ENCODE measurements at places on chromosomes 1 and 21. TPM values are rescaled to one million over a fixed set of nuclear protein-coding genes. Genes with fewer than 3 reads are reported as not detected.

- no peaks in the 10 kb centered on the region for H3K36me3 ChIP-seq
- H3K4me1 ChIP-seq: peaks cover 9% of the 10 kb centered on the region
- no peak overlapping the region for H3K27ac ChIP-seq
These were observed 57.9 kb upstream of the CTBS start for GRCh38 chr1:84632137-84632536.

GRCh38 chr1:183096894-183097293 is 73.7 kb downstream of the LAMC1 start:
- H3K27me3 ChIP-seq: no peaks in the 10 kb centered on the region
- H3K27ac ChIP-seq: no peak overlapping the region
- H3K4me1 ChIP-seq: peaks cover 25% of the 10 kb centered on the region

DNA sequence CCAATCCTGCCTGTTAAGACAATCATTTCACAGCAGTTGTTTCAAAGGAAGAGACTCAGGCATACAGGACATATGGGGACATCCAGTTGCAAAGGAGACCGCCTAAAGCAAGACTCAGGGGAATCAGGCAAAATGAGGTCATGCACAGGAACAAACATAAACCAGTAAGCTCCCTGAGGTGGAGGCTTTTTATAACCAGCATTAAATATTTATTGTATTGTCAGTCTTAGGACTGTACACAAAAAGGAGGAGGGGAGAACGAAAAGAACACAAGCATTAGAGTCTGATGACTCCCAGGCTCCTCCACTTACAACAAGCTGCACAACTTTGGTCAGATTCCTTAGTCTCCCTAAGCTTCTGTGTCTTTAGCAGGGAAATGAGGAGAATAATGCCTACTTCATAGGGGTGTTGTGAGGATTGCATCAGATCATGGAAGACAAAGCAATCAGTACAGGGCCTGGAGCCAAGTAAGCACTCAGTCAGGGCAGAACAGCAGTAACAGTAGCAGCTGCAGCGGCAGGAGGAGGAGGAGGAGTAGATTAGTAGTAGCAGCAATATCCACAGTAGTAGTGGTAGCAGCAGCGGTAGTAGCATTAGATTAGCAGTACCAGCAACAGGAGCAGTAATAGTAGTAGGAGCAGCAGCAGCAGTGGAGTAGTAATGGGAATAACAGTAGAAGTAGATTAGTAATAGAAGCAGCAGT is 54.2 kb upstream of the SPATA6 start:
- no peaks in the 10 kb centered on the region for H3K36me3 ChIP-seq
- no peak for DNase-seq
- no peak overlapping the region for H3K27ac ChIP-seq
- H3K4me3 ChIP-seq: no peak overlapping the region
- H3K27me3 ChIP-seq: no peaks in the 10 kb centered on the region

GRCh38 chr1:63772876-63773275 is 941 bp upstream of the ROR1 start:
- 0 out of 2 replicates have a peak, but pooled peaks cover 4% of the 10 kb centered on the region for H3K36me3 ChIP-seq
- no peaks in the 10 kb centered on the region for H3K27me3 ChIP-seq
- no peak overlapping the region for H3K4me3 ChIP-seq
- peaks cover 27% of the 10 kb centered on the region for H3K4me1 ChIP-seq

DNA sequence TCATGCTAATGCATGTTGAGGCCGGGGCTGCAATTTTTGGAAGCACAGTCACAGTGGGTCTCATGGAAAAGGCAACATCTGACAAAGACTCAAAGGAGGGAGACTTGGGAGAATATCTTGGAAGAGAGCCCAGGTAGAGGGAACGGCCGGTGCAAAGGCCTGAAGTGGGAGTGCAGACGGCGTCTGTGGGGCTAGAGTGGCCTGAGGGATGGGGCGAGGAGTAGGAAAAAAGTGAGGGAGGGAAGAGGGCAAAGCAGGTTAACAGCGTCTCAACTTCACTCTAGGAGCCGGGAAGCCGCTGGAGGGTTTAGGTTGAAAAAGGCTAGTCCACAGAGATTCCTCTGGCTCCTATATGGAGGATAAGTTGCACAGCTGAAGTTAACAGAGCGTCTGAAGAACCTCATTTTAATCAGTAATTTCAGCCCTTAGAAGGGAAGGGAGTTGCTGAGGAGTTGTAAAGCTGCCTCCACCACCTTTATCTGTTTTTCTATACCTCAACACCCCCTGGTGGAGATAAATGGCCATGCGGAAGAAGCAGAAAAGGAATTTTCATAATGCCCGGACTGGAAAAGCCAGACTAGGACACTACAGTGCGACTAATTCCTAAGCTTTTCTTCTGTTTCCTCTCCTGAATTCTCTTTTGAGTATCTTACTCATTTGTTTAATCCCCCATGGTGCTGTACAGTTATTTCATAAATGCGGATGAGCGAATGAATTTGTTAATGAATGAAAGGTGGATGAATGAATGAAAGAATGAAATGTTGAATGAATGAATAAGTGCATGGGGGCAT is 78.7 kb upstream of the ZNF281 start:
- H3K27ac ChIP-seq: no peak overlapping the region
- H3K4me3 ChIP-seq: no peak overlapping the region
- no peaks in the 10 kb centered on the region for H3K36me3 ChIP-seq
- H3K27me3 ChIP-seq: no peaks in the 10 kb centered on the region
- peaks cover 16% of the 10 kb centered on the region for H3K4me1 ChIP-seq
- peak; percentile 70 for DNase-seq

DNA sequence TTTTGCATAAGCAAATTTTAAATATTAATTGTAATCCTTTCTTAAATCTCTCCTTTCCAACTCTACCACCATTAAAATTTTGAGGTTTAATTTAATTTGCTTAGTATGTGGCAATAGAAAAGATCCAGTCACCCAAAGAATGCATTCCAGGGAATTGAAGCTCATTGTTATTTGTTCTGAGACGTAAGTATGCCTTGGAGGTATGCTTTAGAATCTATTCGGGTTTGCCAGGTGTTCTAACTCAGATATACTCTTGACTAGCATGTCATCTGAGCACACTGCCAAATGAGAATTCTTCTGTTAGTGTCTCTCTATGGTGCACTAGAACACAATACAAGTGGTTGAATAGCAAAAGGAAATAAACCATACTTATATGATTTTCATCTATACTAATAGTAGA is 813.6 kb upstream of the ADGRL2 start:
- H3K36me3 ChIP-seq: no peaks in the 10 kb centered on the region
- H3K27me3 ChIP-seq: no peaks in the 10 kb centered on the region
- no peak overlapping the region for H3K27ac ChIP-seq
- no peaks in the 10 kb centered on the region for H3K4me1 ChIP-seq
- no peak overlapping the region for H3K4me3 ChIP-seq

DNA sequence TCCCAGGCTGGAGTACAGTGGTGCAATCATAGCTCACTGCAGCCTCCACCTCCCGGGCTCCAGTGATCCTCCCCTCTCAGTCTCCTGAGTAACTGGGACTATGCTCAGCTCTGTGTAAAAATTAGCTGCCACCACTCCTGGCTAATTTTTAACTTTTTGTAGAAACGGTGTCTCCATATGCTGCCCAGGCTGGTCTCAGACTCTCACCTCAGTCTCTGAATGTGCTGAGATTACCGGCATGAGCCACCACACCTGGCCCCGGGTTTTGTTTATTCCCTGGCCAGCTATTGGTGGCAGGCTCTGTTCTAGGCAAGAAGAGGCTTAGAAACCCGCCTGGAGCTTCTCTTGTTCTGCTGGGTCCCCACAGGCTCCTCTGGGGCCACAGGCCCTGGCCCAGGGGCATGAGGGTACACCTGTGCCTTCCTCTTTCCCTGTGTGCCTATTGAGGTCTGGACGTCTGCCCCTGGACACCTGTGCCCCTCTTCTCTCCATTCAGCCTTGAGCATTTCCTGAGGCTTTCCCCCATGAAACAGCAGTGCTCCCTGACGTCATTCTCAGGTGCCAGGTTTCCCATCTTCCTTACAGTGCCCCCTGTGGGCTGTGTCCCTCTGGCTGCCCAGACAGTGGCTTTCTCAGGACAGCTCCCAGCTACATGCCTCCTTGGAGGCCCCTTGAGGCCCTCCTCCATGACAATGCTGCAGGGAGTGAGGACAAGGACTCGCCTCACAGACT is 57.5 kb downstream of the PCP4 start:
- no peaks in the 10 kb centered on the region for H3K36me3 ChIP-seq
- no peaks in the 10 kb centered on the region for H3K27me3 ChIP-seq
- H3K4me1 ChIP-seq: no peaks in the 10 kb centered on the region
- H3K27ac ChIP-seq: no peak overlapping the region
- DNase-seq: no peak

DNA sequence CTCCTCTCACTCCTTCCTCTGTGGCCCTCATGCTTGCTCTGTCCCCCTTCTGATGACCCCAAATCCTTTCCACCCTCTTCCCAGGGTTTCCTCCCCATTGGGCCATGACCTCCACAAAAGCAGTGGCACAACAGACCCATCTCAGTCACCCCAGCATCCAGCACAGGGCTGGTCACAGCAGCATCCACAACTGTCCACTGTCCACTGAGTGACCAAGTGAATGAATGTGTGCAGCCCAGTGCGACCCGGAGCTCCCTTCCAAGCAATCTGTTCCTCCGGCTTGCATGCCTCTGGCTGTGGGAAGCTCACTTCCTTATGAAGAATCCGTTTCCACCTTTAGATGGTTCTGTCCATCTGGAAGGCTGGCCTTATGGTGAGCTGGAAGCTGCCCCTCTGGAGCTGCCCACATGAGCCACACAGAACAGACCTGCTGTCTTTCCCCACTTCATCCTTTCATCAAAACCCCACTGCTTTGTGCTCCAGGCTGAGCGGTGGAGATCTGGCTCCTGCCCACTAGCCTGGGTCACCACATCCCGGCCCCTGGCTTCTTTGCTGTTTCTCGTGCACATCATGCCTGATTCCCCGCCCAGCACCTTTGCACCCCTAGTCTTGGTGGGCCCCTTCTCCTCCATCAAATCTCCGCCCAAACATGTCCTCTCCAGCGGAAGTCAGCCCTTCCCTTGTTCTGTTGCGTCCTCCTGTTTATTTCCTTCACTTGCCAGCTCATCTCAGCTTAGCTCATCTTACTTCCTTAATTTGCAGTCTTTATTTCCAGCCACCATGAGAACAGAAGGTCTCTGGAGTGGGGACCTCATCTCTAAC is 56.4 kb downstream of the EDN2 start:
- no peak overlapping the region for H3K27ac ChIP-seq
- H3K36me3 ChIP-seq: no peaks in the 10 kb centered on the region
- no peak overlapping the region for H3K4me3 ChIP-seq
- peaks cover 15% of the 10 kb centered on the region for H3K4me1 ChIP-seq
- DNase-seq: no peak
- no peaks in the 10 kb centered on the region for H3K27me3 ChIP-seq

- no peaks in the 10 kb centered on the region for H3K36me3 ChIP-seq
- no peak overlapping the region for H3K27ac ChIP-seq
- H3K4me1 ChIP-seq: peaks cover 9% of the 10 kb centered on the region
These were observed 214.2 kb upstream of the C1orf105 start for GRCh38 chr1:172206256-172206655.

- no peaks in the 10 kb centered on the region for H3K27me3 ChIP-seq
- H3K4me1 ChIP-seq: peaks cover 28% of the 10 kb centered on the region
- DNase-seq: peak; percentile 59
- peaks cover 6% of the 10 kb centered on the region for H3K36me3 ChIP-seq
- H3K4me3 ChIP-seq: peak within 1 kb of the TSS; percentile 51
These were observed at the start of gene GPX7 for GRCh38 chr1:52601991-52602855. TSS of gene GPX7 (plus strand) at chr1:52602371. CDS start at chr1:52602410, 39 bp downstream.

- no peak overlapping the region for H3K27ac ChIP-seq
- DNase-seq: no peak
- H3K27me3 ChIP-seq: no peaks in the 10 kb centered on the region
- no peaks in the 10 kb centered on the region for H3K36me3 ChIP-seq
- H3K4me3 ChIP-seq: no peak overlapping the region
These were observed 1355.7 kb downstream of the BRINP3 start for GRCh38 chr1:189121941-189122340.

DNA sequence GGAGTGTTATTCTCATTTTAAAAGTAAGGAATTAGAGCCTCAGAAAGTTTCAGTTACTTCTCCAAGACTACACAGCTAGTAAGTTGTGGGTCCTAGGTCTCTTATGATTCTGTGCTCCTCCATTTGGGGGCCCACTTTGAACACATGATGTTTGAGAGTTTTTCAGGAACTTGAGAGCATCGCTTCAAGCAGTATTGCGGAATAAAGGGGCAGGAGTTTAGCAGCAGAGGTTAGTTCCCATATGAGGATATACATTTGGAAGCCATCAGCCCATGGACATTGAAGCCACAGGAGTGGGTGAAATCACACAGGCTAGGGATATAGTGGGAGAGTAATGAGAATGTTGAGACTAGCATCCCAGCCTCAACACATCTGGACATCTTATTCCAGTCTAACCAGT is 143.2 kb downstream of the RASAL2 start:
- H3K4me1 ChIP-seq: peaks cover 46% of the 10 kb centered on the region
- DNase-seq: no peak
- no peaks in the 10 kb centered on the region for H3K27me3 ChIP-seq
- H3K36me3 ChIP-seq: no peaks in the 10 kb centered on the region
- H3K27ac ChIP-seq: no peak overlapping the region

DNA sequence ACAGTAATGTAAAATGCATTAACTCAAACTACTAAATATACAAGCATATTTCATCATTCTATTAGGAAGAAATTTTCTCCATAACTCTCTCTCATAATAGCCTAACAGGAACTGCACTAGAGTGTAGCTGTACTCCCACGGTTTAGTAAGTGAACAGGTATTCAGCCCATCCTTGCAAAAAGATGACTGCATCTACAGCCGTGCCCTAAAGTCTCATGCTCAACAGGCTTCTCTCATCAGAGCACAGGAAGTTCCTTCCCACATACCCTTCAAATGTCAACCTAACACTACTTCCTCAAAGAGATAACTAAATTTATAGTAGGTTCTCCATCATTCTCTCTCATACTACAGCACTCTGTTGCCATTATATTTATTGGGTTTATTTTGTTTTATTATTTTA is 251.6 kb downstream of the AKT3 start:
- DNase-seq: no peak
- H3K4me1 ChIP-seq: peaks cover 10% of the 10 kb centered on the region
- H3K4me3 ChIP-seq: no peak overlapping the region
- peaks cover 9% of the 10 kb centered on the region for H3K36me3 ChIP-seq
- H3K27me3 ChIP-seq: no peaks in the 10 kb centered on the region
- no peak overlapping the region for H3K27ac ChIP-seq

GRCh38 chr1:42348498-42348897 is 13.5 kb upstream of the FOXJ3 start:
- H3K36me3 ChIP-seq: no peaks in the 10 kb centered on the region
- H3K27me3 ChIP-seq: no peaks in the 10 kb centered on the region
- no peak overlapping the region for H3K4me3 ChIP-seq
- no peak overlapping the region for H3K27ac ChIP-seq
- no peak for DNase-seq

- no peak overlapping the region for H3K4me3 ChIP-seq
- H3K4me1 ChIP-seq: peaks cover 27% of the 10 kb centered on the region
- DNase-seq: peak; percentile 24
These were observed 72.6 kb upstream of the TRABD2B start for GRCh38 chr1:48069662-48070395.

DNA sequence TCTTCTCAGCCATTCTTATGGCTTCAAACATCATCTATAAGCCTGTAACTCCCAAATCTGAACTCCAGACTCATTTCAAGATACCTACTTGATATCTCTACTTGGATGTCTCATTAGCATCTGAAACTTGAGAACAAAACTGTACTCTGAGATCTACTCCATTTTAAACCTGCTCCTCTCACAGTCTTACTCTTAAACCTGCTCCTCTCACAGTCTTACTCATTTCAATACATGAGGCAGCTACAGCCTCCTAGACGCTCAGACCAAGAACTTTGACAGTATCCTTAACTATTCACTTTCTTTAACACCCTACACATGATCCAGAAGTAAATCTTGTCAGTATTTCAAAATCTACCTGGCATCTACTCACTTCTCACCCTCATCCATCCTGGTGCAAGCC is 54.3 kb downstream of the NBPF6 start:
- DNase-seq: no peak
- no peaks in the 10 kb centered on the region for H3K36me3 ChIP-seq
- H3K27ac ChIP-seq: no peak overlapping the region
- no peak overlapping the region for H3K4me3 ChIP-seq

ADCY10 gene
- total RNA-seq: not detected

MRPL55 gene
- 101 TPM for total RNA-seq

Measured in SJSA1 (cell line).